H7 (cell line): ENCODE measurements at places on chromosomes 3 and 15. TPM values are rescaled to one million over a fixed set of nuclear protein-coding genes. Genes with fewer than 3 reads are reported as not detected.
A peak's percentile ranks its signal among the peaks of the same experiment; 100 is the strongest.

DNA sequence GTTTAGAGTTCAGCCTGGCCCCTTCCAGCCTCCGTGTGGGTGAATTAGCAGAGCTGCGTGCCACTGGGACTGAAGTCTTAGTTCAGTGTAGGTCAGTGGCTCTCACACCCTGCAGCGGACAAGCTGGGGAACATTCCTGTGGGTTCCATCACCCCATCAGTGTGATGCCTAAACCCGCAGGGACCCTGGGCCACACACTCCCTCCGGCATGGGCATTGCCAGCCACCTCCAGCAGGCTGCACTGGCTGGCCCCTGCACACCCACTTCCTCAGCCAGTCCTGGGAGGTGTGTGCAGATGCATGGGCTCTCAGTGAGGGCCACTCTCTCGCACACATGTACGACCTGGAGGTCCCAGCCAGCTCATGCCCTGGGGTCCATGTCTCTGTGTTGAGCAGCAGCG, 32.1 kb upstream of the TOPBP1 start:
- no peak for DNase-seq

DNA sequence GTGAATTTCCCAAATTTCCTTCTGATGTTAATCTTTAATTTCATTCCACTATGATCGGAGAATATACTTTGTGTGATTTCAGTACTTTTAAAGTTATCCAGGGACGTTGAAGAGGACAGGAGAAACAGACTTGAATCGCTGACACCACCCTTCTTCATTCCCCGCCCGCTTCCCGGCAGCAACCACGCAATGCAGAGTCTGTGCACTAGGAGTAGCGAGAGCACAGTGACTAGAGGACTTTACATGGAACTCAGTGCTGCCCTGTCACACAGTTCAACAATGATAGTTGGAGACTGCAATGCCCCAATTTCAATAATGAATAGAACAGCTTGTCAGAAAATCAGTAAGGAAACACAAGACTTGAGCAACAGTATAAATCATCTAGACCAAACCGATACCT, 73.9 kb downstream of the RNF13 start:
- peak; percentile 8 for DNase-seq

Gene GOLGA6L7
- total RNA-seq: not detected in 2 replicates

DNA sequence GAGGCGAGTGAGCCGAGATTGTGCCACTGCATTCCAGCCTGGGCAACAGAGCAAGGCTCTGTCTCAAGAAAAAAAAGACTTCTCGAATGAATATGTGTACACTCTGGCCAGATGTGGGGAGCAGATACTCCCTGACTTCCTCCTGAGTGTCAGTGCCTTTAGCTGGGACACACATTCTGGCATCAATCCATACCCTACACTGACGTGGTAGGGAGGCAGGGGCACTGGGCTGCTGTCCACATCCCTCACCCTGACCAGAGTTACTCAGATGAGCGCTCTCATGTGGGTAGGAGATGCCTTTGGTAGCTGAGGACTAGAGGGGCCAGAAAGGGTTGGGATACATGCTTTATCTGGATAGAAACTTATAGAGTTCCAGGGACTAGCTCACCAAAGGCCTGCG, 15.6 kb downstream of the LIMD1 start:
- no peak for DNase-seq

DNA sequence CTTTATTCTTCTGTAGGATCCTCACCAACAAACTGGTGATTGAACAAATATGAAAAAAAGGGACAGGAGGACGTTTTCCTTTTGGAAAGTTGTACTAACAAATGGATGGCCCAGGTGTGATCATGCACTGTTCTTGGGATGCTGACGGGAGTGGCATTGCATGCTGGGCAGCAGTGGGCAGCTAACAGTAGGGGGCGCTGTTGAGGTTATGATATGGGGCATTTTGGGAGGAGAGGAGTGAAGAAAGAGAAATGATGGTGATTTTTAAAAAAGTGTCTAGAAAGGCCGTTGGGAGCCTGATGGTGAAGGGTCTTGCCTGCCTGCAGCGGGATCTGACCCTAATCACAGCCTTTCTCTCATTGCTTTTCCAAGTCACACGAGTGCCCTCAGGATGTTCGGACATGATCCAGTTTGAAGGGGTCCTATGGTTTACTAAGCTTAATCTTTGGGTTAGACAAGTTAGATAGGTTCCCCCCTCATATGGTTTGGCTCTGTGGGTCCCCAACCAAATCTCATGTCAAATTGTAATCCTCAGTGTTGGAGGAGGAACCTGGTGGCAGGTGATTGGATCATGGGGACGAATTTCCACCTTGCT, 46.2 kb upstream of the PRTG start:
- DNase-seq: peak; percentile 78

DNA sequence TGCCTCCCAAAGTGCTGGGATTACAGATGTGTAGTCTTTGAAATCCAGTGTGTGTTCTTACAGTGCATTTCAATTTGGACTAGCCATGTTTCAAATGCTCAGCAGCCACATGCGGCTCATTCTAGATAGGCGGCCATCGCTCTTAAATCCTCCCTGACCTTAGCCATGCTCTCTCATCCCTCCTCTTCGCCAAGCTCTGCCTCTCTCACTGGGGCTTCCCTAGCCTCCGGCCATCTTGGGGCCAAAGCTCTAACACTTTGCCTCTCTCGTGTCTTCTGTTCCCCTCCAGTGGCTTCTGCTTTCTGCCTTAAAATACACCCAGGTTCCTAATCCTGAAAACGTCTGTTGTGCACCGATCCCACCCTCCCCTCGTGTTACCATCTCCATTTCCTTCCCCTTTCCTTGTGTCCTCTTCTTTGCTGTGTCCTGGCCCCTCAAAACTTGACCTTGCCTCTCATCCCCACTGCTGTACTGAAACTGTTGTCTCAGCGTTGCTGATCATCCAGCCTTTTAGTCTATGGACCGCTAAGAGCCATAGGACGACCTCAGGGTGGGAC, 1.4 kb upstream of the GHRL start:
- DNase-seq: no peak

- no peak for DNase-seq
These were observed 115.7 kb upstream of the CHRM5 start for GRCh38 chr15:33852570-33852969.

- no peak for DNase-seq
These were observed 256.1 kb upstream of the VEPH1 start for GRCh38 chr3:157759311-157759710.

DNA sequence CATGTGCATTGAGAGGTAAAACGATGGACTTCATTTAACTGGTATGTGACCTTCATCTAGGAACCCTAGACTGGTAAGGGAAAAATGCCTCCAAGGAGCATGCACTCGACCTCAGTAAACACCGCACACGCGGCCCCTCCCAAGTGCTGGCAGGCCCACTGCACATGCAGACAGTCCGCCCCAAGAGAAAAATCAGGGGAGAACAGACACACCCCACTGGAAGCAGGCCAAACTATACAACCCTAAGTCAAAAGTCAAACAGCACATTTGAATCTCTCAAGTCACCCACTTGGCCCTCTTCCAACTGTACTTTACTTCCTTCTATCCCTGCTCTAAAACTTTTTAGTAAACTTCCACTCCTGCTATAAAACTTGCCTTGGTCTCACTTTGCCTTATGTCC, 250.1 kb upstream of the HES1 start:
- DNase-seq: no peak

Gene CDCP1
- total RNA-seq: 1.5 and 2.2 TPM in 2 replicates

Gene BFSP2
- not detected in 2 replicates for total RNA-seq

DNA sequence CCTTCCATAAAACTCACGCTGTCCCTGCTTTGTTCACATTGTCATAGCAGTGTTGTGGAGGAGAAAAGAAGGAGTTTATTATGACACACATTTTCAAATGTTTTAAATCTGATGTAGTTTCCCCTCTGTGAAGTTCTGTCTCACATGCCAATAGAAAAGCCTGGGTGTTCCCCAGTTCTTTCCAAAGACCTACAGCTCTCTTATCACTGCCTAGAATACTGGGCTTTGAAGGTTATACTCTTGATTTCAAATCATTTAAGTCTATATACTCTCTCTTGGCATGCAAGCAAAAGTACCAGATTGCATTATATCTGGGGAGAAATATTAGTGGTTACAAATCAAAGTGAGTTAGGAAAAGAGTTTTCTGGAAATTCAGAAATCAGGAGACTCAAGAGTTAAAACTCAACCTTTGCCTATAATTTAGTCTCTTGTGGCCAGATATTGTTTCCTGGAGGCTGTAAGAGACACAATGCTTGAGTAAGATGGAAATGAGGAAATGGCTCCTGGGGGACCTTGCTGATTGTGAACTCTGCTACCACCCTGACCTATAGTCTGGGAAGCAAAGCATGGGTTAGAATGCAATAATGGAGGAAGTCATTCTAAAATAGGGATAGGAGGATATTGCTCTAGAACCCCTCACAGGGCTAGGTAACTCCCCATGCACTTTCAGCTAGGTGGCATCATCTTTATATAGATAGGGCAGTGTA, 182.8 kb downstream of the KCNAB1 start:
- DNase-seq: no peak

DNA sequence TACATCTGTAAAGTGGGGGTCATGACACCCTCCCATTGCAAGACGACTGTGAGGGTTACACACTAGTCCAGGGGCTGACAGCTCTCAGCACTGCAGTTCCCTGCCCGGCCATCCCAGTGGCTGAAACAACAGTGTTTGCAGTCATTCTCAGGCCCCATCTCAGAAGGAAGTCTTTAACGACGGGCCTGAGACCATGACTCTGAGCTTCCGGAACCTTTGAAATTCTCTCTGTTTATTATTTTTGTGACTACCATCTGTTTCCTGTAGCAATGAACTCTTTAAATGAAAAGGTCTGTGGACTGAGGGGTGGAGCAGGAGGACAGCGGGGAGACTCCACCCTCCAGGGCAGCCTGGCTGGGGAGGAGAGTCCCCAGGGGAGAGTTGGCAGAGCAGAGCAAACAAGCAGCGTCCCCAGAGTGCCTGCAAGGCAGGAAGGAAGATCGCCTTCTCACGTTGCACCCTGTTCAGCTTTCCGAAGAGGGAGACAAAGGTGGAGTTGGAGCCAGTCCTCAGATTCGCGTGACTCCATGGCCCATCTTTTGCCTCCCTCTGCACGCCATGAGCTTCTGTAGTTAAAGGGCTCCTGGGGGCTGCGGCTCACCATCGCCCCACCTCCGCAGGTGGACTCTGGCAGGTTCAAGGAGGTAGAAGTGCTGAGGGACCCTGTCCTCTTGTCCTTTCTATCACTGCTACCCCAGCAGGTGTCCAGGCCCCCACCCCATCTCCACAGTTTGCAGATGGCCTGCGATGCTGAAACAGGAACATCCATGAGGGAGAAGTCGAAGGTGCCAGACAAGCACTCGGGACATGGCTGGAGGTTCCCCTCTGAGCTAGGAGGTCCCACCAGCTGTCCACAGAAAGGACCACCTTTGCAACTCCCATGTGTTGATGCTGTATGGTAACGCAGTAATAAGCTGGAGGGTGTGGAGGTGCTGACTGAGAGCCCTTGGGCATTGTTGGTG, 525.8 kb upstream of the PROK2 start:
- DNase-seq: no peak

GRCh38 chr3:34777386-34777785, 861.9 kb upstream of the ARPP21 start:
- no peak for DNase-seq

Gene GOLGA8N
- total RNA-seq: 0.80 and 0.81 TPM in 2 replicates

GRCh38 chr3:143414571-143415253, 295.1 kb downstream of the CHST2 start:
- no peak for DNase-seq

Gene NR2C2
- 14.7 and 25.6 TPM in 2 replicates for total RNA-seq

DNA sequence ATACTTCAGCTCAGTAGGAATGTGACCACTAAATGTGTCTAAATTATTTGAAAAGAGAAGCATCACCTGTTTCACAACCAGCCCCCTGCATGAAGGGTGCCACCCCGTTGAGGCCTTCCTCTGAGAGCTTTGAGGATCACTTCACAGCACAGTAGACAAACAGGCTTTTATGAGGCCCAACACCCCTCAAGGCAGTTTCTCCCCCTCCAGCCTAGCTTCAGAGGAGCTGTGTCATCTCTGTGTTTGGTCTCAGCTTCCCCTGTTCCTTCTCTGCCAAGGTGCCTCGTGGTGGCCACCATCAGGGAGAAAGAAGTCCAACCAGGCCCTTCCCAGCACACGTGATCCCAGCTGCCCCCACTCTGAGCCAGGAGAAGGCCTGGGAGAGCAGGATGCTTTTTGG, 21.6 kb upstream of the DUSP7 start:
- peak; percentile 47 for DNase-seq

Gene ERC2
- total RNA-seq: 2.4 and 7.9 TPM in 2 replicates

Gene TNFAIP8L3
- total RNA-seq: 0.28 and 0.41 TPM in 2 replicates

GRCh38 chr15:89408372-89409183, 74.0 kb upstream of the POLG start:
- no peak for DNase-seq

Gene EXD1
- 0.22 and 0.73 TPM in 2 replicates for total RNA-seq

Gene RAB6B
- 1.2 and 2.4 TPM in 2 replicates for total RNA-seq

GRCh38 chr3:192731233-192731632, 3.9 kb upstream of the FGF12 start:
- DNase-seq: no peak

- no peak for DNase-seq
These were observed 12.9 kb downstream of the DZIP3 start for GRCh38 chr3:108602249-108602934.

- DNase-seq: peak; percentile 56
These were observed 70.3 kb upstream of the PPP2R3A start for GRCh38 chr3:135895106-135895733.

DNA sequence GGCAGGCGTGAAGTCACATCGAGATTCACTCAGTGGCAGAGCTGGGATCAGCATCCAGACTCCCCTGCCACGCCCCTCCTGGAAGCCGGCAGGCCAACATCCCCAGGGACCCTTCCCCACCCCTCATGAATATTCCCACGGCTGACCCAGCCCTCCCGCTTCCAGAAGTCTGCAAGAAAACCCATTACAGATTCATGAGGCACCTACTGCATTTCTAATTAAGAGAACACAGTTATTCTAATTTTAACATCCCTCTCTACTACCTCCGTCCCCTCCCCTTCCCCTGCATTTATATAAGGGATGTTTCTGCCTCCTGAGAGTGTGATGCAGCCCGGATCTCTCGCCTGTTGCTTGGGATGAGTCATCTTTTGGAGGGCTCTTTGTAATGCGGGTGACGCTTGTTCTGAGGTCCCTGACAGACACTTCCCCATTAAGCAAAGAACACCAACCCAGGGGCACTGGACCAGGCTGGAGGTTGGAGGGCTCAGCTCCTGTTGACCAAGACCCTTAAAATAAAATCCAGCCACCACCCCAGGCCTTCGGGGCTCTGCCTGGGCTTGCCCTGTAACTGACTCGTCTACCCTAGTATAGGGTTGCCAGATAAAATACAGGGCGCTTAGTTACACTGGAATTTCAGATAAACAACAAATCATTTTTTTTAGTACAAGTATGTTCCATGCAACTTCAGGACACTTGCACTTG, 118.7 kb downstream of the NUP210 start:
- peak; percentile 89 for DNase-seq

GRCh38 chr3:112417696-112418318, 81.5 kb downstream of the BTLA start:
- no peak for DNase-seq

DNA sequence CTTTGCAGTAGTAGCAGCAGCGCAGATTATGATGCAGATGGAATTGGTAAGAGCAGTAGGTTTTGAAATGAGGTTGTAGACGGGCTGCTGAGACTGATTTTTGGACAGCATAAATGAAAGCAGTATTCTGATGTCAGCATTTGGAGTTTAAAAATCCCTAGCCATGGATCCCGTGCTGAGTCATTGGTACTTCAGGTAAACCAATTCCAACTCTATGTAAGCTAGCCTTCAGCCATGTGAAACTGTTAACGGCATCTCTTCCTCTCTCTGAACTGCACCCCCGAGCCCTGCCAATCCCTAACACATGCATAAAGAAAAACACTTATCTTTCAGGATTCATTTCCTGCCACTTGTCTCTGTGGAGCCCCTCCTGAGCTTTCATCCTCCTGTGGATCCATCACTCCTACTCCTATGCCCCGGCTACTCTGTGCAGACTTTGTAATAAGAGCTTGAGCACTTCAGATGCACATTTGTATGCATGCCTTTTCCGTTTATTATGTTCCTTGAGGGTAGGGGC, 119.0 kb downstream of the AKAP13 start:
- DNase-seq: no peak

Gene OR5K4
- not detected in 2 replicates for total RNA-seq
